Suppressor macrophage (primary cell): ENCODE measurements at places on chromosomes 2 and 18.
A peak's percentile ranks its signal among the peaks of the same experiment; 100 is the strongest.

- no peak for DNase-seq
Observed at GRCh38 chr18:58615140-58616132, 13.5 kb downstream of the ALPK2 start.

DNA sequence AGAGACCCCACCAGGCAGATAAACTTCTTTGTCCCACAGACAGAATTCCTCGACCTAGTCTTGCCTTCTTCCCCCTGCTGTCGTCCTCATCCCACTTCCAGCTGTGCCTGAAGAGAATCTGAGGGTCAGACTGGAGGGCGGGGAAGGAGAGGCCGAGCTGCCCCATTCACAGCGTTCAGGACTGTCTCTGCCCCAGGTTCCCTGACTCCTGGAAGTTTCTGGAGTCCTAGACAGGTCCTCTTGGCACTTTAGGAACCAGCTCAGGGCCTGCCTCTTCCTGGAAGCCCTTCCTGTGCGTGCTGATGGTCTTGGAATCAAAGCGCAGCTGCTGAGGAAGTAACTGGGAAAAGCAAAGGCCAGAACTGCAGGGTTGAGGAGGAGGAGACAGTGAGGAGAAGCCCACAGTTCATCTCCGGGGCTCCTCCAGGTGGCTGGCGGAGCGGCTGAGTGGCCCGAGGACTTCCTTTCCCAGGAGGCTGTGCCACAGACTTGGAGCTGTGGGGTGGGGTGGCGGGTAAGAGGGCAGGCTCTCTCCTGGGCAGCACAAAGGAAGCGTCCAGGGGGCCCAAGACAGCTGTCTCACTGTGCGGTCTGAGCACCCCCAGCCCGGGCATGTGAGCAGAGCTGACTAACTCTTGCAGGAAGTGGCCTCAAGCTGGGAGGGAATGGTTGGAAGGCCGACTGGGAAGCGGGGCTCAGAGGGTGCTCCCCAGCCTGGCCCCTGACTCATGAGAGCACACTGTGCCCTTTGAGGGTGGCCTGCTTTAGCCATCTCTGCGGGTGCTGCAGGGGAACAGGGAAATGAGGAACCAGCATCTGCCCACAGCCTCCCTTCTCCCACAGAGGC, 39.5 kb downstream of the SDC1 start:
- DNase-seq, result peak; percentile 95

DNA sequence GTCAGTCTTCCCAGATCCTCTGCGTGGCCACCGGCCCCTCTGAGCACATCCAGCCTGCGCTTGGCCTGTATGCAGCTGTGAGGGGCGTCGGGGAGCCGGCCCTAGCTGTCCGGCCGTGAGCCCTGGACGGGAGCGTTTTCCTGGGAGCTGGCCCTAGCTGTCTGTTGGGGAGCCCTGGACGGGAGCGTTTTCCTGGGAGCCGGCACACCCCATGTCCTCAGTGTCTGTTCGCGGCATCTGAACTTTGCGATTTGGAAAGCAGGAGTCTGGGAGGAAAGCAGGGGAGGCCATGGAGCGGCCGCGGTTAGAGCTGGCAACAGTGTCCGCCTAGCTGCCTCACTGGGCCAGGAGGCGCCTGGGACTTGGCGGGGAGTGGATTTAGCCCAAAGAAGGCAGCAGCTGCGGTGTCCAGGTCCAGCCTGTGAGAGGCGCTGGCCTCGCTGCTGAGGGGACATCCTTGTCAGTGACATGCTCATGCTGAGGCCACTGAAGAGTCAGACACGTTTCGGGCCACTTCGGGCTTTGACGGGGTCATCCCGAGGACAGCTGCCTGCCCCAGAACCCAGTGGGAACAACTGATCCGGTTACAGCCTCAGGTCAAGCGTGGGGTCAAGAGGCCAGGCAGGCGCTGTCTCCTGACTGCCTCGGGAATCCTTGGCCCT, 75.8 kb downstream of the KCNG2 start:
- no peak for DNase-seq

DNA sequence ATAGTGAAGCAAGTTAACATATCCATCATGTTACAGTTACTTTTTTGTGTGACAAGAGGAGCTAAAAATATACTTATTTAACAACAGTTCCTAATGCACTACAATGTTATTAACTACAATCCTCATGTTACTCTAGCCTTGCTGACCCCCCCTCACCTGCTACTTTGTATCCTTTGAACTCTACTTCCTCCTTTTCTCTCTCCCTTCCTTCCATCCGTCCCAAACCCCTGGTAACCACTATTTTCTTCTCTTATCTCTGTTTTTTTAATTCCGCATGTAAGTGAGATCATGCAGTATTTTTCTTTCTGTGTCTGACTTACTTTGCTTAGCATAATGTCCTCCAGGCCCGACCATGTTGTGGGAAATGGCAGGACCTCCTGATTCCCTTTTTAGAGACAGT, 59.4 kb downstream of the NPAS2 start:
- no peak for DNase-seq

DNA sequence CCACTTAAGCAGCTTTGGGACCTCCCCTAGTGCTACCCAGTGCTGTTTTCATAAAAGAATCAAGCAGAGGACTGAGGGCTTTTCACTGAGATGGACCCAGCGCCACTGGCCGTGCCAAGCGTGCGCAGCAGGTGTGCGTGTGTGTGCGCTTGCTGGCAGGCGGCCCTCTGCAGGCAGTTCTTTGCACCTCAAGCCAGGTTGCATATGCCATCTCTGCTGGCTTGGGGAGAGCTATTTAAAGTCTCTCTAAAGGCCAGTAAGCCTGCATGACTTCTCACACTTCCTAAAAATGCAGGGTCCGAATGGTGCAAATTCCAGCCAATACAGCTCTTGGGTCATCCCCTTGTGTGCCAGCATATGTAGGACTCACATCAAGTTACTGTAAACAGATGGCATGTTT, 255.5 kb downstream of the RNF152 start:
- no peak for DNase-seq
